ENCODE measurements at places on chromosomes 4 and X.

- no peak for DNase-seq
Observed at GRCh38 chr4:155704841-155705404, 38.3 kb downstream of the GUCY1A1 start.

GRCh38 chrX:119177278-119177677 is 49.7 kb upstream of the KIAA1210 start:
- no peak for DNase-seq

- no peak for DNase-seq
Observed at GRCh38 chrX:139930916-139931645, 1.8 kb downstream of the ATP11C start.

DNA sequence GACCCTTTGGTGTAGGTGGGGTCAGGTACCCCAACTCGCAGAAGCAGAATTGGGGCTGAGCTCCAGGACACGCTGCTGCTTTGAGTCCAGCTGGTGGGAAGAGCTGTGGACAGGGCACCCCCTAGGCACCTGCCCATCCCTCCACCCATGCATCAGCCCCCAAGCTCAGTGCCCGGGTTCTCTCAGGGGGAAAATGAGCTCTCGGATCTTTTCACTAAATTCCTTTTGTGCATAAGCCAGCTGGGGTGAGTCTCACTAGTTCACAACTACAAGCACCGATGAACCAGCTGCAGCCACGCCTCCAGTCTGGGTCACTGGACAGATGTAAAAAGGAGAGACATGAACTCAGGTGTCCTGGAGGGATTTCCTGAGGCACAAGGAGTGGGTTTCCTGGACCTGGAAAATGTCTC is 286.8 kb downstream of the CRLF2 start:
- DNase-seq, result no peak

GRCh38 chr4:3783693-3784306 is 17.6 kb downstream of the ADRA2C start:
- no peak for DNase-seq

DNA sequence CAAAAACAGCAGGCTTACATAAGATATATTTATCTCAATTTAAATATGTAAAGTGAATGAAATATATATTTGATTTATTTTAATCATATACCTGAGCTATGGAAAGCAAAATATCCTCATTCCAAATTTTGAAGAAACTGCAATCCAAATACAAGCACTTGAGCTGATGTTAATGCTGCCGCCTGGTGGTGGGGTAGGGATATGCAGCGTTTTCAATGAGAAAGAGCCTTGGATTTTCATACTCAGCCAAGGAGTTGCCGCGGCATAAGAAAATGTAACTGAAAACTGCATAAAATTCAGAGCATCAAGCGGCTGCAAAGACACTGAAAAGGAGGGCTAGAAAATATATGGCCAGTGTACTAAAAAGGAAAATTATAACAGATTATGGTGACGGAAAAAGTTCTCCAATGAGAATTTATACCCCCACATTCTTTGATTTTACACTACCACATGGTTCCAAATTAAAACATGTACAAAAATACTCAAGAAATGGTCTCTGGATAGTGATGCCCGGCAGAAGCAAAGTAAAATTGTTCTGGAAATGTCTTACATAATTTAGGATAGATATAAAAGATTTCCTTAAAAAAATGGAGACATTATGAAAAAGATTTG is 660.3 kb upstream of the PITX2 start:
- DNase-seq, result peak; percentile 22

GRCh38 chr4:128700659-128701350 is 108.7 kb upstream of the JADE1 start:
- no peak for DNase-seq
